ENCODE measurements at places on chromosomes 5 and 9.

- DNase-seq = no peak
Measured at GRCh38 chr9:88897081-88897480, 94.2 kb upstream of the S1PR3 start.

- DNase-seq = no peak
Measured at GRCh38 chr5:165400086-165400485, 1894.7 kb downstream of the MAT2B start.

DNA sequence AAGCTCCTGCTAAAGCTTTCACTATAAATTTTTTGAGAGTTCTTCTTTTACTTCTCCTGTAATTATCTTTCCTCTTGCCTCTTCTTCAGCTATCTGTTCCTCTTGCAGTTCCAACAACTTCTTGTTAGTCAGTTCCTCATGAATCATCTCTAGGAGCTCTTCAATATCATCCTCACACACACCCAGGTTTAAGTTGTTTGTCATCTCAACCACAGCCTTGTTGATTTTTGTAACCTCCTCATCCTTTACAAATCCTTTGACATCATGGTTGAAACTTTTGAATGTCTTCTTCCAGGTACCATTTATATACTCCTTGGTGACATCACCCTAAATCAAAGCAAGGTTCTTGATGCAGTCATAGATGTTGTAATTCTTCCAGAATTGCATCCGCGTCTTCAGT lies 106.3 kb upstream of the MAMDC2 start:
- no peak for DNase-seq

DNA sequence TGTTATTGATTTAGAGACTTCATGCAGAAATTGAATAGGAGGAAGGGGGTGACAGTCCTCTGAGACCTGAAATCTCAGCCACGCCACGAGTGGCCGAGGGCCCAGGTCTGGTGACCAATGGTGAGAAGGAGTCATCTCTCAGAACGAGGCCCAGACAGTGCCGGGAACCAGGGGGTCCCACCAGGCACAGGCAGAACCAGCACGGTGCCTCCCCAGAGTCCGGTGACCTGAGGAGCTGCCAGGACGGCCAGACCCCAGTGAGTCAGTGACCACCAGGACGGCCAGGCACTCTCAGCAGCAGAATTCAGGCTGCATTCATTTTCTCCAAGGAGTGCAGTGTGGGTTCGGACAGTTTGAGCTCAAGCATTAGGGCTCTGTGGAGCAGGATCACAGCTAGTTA lies 43.8 kb upstream of the NKD2 start:
- DNase-seq = no peak

GRCh38 chr9:21810388-21810787 lies 8.0 kb downstream of the MTAP start:
- DNase-seq = peak; percentile 38

DNA sequence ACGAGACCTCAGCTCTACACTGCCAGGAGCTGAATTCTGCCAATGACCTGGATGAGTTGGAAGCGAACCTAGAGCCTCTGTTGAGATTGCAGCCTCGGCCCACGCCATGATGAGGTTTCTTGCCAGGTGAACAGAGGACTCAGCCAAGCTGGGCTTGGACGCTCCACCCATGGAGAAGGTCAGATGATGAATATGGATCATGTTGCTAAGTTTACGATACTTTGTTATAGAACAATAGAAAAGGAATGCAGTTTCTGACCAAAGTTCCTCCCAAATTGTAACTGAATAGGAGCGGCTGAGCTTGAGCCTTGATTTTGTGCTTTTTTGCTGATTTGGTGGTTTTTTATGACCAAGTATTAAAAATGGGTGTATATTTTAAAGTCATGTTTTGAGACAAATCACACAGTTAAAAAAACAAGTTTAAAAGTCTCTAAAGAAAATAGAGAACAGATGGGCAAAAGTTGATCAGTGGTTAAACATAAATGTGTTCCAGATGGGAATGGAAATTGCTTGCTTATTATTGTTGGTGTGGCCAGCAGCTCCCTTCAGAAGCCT lies 32.9 kb downstream of the ROPN1L start:
- peak; percentile 41 for DNase-seq

GRCh38 chr5:143649937-143650621 lies 161.9 kb upstream of the HMHB1 start:
- DNase-seq = peak; percentile 33

- no peak for DNase-seq
Measured at GRCh38 chr5:167452136-167452535, 839.3 kb upstream of the WWC1 start.

GRCh38 chr9:2340046-2340760 lies 281.4 kb upstream of the VLDLR start:
- DNase-seq = no peak

DNA sequence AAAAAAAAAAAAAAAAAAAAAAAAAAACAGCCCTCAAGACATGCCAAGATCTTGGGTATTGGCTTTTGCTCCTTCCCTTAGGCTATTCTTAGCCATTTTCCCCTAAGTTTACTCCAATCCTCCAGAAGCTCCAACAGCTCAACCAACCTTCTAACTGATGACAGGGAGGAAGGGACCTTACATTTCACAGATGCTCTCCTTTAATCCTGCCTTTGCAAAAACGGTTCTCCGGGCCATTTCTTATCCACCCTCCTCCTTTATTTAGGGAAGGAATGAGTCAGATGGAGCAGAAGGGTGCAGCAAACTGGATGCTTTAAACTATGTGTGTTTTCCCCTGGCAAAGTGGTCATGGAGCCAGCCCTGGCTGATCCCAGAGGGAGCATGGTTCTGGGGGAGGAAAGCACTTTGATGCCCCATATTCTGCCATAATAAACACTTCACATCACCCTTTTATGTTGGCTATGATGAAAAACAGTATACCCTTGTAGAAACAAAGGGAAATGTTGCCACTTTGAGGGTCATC lies 369.4 kb upstream of the DMAC1 start:
- no peak for DNase-seq

DNA sequence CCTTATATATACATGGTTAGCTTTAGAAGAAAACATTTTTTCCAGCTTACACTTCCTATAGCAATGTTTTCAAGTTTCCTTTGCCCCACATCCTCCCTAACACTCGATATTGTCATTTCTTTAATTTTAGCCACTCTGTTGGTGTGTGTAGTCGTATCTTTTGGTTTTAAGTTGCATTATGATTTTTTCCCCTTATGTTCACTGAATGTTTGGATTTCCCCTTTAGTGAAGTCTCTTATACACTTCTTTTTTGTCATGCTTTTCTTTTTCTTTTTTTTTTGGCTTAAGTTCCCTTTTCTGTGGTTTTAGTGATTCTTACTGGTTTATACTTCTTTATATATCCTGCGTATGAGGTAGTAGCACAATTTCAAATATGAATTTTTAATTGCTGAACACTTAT lies 58.8 kb downstream of the KDM4C start:
- no peak for DNase-seq

DNA sequence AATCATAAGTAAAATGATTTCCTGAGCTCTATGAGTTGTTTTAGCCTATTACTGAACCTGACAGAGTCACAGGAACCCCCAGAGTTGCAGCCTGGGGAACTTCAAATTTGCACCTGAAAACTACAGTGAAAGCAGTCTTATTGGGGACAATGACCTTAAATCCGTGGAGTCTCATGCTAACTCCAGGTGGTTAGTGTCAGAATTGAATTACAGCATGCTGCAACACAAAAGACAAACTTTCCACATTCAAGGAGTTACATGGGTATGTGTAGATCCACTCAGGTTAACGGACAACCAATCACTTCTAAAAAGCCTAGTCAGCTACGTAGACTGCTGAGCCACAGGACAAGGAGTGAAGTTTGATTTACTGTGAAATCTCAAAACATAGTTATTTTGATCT lies 49.7 kb downstream of the PLPP1 start:
- no peak for DNase-seq

DNA sequence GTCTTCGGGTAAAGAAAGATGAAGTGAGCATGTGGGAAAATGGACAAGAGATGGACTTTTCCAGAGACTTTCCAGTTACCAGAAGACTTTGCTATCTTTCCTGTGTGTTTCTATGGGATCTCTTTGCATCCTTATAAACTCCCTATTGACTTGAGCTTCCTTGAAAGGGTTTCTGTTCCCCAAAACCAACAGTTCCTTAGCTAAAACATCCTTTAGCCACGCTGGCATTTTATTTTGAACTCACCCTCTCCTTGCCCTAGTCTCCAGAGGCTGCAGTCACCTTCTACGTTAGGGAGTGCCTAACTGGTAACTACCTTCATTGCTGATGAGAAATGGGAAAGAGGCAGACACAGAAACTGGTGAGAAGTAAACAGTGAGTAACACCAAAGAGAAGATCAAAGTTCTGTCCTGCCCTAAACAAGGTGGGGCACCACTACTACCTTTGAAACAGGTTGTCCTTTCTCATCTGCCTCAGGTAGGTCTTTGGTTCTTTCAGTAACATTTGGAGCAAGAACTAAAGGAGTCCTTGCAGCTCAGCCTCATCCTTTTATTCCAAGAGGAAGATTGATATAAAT lies 402.9 kb downstream of the ENC1 start:
- no peak for DNase-seq

GRCh38 chr9:121929893-121930875 lies 162.9 kb downstream of the TTLL11 start:
- DNase-seq = no peak

DNA sequence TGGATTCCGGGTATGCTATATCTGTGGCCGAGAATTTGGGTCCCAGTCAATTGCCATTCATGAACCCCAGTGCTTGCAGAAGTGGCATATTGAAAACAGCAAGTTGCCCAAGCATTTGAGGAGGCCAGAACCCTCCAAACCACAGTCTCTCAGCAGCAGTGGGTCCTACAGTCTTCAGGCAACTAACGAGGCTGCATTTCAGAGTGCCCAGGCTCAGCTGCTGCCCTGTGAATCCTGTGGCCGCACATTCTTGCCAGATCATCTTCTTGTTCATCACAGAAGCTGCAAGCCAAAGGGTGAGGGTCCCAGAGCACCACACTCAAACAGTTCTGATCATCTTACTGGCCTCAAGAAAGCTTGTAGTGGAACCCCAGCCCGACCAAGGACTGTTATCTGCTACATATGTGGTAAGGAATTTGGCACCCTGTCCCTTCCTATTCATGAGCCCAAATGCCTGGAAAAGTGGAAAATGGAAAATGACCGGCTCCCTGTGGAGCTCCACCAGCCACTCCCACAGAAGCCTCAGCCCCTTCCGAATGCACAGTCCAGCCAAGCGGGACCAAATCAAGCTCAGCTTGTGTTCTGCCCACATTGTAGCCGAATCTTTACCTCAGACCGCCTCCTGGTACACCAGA lies 23.0 kb downstream of the ZNF474 start:
- no peak for DNase-seq

DNA sequence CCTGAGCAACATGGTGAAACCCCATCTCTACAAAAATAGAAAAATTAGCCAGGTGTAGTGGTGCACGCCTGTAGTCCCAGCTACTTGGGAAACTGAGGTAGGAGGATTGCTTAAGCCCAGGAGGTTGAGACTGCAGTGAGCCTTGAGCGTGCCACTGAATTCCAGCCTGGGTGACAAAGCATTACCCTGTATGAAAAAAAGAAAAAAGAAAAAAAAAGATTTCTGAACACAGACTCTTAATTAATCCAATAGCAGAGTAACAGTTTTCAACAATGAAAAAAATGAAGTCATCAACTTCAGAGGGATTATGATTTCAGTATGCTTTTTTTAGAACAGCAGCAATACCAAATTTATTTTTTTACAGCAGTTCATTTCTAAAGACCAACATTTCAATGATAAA lies 118.8 kb upstream of the TNPO1 start:
- DNase-seq = no peak

DNA sequence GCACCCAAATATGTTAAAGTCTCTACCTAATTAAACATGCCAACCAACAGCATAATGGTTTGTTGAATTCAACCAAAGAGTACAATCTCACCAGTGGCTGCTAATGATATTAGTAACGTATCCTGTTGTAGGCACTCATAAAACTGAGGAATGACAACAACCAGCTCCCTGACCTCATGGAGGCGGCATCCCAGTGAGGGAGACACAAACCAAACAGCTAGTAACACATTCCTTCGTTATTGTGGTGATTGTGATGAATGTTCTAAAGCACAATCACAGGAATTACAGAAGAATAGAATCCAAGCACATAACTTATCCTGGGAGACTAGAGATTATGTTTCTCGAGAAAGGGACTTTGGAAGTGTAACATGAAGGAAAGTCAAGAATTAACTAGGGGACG lies 224.6 kb downstream of the CTNND2 start:
- DNase-seq = no peak

DNA sequence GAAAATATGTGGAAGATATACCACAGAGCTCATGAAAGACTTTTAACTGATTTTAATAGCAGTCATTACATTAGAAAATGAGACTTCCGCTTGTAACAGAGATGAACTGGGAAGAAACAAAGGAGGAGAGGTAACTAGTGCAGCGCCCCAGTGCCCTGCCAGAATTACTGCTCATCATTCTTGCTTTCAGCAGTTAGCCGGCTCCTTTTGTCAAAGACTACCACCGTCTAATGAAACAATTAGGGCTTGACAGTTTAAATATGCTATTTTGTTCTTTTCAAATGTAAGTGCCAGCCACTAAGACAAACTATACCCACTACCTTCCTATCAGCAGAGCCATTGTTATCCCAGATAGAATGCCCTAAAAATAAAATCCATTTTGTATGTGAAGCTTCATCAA lies 328.4 kb downstream of the EFNA5 start:
- DNase-seq = no peak

DNA sequence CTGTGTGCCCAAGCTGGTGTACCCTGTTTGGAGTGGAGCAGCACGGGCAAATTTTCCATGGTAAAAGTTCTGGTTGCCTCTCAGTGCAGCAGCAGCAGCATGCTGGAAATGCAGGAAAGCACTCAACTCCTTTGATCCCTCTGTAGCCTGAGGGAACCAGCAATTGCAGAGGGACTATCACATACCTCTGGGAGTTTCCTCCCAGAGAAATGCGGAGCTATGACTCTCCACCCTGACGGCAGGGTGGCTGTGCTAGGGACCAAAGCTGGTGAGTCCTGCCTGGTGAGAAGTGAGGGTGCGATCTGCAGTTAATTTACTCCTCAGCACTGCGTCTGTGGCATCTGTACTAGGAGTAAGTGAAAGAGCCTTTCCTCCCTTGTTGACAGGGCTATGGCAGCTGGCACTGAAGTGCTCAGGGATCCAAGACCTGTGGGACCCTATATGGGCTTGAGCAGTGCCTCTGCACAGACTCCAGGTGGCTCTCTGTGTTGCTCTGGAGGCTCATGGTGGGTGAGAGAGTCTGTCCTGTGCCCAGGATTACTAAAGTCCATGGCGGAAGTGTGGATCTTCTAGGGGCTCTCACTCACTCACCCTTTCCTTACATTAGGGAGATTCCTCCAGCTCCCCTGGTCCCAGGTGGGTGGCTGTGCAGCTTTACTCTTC lies 601.2 kb upstream of the TYRP1 start:
- no peak for DNase-seq

DNA sequence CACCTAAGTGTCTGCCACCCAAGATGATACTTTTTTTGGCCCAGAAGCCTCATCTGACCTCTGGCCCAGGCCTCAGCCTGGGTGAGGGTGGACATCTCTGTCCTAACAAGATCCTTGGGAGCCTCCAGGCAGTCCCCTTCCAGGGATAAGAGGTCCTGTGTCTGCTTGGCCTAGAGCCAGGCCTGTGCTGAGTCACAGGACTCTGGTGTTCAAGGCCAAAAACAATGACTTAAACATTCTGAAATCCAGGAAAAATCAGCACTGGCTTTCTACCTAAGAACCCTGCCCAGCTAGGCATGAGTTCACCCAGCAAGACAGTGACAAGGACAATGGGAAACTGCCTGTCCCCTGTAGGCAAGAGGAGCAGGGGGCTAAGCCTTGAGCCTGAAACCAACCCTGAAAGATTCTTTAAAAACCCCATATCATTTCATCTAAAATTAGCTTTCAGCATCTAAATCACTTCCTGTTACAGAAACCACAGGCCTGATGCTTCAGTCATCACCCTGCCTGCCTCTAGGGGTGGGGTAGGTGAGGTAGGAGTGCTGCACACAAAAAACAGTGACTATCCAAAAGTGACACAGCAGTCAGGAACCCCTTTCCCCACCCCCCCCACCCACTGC lies 29.9 kb downstream of the CSF2 start:
- DNase-seq = no peak
